ENCODE measurements at places on chromosomes 1 and 21. TPM values are rescaled to one million over a fixed set of nuclear protein-coding genes. Genes with fewer than 3 reads are reported as not detected.
A peak's percentile ranks its signal among the peaks of the same experiment; 100 is the strongest.

DNA sequence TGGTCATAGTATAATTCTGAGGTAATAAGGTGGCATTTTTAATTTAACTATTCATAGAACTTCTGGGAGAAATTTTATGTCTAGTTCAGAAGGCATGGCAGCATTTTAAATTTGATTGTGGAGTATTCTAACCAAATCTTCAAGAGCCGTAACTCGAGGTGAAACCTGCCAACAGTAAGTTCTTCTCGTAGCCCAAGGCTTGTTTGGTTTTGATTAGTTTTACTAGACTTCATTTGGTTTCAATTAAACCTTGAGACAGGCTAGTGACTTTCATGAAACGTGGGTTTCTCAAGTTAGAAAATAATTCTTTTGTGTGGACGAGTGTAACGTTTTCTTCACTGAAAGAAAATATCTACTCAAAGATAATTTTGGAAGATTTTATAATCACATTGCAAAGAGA lies 395.5 kb downstream of the USP25 start:
- no peak for DNase-seq

- DNase-seq = no peak
These were observed 18.1 kb downstream of the GALNT2 start for GRCh38 chr1:230085178-230085515.

- no peak for DNase-seq
These were observed 90.8 kb upstream of the USP25 start for GRCh38 chr21:15638856-15639549.

DNA sequence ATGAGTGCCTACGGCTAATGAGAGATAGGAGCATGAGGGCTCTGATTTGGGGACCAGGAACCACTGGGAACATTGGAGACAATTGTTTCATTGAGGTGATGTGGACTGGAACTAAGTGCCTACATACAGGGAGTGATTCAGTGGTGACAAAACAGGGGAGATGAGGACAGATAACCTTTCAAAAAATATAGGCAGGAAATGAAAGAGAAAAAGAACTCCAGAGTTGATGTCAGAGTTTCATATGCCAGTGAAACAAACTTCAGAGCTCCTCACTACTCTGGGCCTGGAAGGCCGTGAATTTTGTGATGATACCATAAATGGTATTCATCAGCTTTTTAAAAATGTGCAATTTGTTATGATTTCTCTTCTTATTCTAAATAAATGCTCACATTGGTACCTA lies 39.3 kb downstream of the FASLG start:
- DNase-seq = no peak

DNA sequence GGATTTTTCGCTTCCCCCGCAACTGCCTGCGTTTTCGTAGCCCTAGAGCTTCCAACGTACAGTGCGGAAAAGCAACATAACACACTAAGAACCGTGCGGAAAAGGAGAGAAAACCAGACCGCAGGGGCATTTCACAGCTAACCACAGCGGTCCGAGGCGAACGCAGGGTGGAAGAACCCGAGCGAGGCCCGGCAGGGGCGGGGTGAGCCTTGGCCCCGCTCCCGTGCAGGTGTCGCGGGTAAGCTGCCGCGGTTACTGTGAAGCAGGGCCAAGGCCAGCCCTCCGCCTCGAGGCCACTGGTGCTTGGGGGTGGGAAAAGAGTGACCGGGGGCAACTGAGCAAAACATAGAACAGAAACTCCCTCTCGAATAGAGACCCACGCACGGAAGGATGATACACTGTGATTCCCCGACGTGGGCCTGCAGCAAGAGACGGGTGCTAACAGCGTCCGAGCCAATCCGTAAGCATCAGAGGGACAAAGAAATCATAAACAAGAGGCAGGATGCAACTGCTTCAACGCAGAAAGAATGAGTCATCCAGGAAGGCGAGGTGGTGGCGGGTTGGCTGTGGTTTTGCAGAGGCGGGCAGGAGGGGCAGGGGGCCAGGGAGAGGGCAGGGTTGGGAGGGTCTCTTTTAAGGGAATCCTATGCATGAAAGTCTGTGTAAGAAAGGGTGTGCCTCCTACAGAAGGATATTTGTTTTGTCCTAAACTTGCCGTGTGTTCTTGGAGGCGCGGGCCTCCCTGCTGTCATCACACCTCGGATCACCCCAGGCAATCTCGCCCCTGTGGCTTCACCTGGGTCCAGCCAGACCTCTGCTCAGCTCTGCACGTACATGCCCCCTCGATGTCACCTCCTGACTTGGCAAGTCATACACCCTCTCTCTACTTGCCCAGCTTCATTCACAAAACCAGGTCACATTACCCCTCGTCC lies 7.3 kb downstream of the GNG4 start:
- DNase-seq = no peak

GRCh38 chr1:78156805-78157521 lies 111.2 kb downstream of the GIPC2 start:
- no peak for DNase-seq

DNA sequence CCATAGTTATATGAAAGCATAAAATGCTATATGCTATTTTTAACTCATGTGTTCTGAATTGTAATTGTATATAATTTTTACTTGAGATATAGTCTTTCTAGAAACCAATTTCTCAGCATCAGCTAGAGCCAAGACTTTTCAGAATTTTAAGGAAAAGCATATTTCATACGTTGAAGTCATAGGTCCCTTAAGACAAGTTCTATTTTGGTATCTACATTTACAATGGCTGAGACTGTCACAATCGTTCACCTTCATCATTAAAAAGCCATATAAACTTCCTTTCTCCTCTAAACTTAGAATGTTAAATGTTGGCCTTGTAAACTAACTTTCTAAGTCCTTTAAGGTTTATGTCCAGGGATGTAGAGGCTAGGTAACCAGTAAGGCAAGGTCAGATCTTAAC lies 104.1 kb downstream of the LRRC40 start:
- DNase-seq = no peak

DNA sequence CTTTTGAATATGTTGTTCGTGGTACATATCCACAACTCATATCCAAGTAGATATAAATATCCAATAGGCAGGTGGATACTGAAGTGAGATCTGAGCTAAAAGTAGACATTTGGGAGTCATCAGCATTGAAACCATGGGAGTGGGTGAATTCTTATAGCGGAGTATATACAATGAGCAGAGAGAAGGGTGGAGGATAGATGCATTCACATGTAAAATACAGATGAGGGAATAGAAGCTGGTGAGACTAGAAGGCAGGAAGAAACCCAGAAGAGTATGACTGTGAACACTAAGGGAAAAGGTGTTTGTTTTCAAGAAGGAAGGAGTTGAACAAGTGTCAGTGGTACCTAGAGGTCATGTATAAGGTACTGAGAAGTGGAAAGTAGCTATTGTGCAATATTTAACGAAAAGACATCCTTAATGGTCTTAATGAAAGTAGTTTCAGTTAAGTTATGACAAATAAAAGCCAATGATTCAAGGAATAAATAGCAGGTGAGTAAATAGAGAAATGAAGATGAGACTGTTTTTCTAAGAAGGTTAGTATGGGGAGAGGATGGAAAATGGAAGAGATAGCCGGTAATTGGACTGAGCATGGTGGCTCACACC lies 181.6 kb upstream of the CACYBP start:
- no peak for DNase-seq

DNA sequence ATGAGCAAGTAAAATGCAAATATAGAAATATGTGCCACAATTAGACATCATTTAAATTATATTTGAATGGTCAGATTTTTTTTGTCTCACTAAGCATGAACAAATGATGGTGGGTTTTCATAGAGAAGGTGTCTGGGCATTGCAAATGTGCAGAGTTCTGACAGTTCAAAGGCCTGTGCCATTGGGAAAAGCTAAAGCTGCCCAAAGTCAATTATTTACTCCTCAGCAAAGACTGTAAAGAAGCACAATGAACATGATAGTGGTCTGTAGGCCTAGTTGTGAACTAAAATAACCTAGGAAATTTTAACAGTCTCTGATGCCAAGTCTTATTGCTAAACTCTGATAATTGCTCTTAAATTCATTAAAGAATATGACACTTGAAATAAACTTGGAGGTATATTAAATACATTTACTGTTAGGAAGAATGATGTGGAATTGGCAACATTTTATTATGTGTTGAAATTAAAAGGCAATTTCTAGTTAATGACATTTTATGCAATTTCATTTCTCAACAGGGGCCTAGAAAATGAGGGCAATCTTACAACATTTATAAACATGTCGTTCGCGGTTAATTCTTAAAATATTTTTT lies 874.3 kb upstream of the ADAMTS5 start:
- no peak for DNase-seq

DNA sequence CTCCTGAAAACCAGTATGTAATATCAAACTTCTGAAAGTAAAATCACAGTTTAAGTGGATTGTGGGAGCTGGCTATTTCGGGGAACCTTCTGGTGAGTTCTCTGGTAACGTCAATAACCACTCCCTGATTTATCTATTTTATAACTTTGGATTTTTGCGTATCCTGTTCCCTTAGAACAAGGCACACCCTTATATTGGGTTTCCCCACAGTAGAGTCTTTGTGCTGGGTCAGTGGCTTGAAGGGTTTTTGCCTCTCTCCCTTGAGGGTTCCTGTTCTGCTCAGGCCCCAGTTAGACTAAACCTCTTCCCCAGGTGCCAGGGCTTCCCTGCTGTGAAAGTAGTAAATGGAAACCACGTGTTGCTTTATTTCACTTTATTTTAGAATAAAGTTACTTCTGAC lies 21.3 kb downstream of the CCN1 start:
- DNase-seq = no peak

DNA sequence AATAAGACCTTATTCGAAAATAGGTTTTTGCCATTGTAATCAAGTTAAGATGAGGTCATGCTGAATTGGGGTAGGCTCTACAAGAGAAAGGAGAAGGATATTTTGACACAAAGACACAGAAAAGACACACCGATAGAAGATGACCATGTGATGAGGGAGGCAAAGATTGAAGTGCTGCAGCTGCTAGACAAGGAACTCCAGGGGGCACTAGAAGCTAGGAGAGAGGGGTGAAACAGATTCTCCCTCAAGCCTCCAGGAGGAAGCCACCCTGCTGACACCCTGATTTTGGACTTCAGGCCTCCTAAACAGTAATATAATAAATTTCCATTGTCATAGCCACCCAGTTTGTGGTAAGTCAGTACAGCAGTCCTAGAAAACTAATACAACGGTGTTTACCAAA lies 506.8 kb upstream of the CAMK1G start:
- DNase-seq = no peak

DNA sequence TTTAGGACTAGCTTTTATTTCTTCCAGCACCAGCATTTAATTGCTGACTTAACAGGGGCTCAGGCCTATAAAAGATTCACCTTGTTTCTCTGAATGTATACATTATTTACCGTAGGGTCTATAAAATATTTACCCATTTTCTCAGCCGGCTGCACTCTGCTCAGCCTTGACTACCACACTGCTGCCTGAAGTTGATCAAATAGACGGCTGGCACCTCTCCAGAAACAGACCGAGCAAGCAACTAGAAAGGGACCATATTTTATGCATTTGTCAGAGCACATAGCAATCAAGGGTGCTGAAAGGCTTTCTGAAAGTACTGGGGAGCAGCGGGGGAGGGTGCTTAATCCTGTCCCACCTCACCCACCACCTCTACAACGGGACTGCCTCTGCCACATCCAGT lies 64.7 kb upstream of the FGGY start:
- no peak for DNase-seq

DNA sequence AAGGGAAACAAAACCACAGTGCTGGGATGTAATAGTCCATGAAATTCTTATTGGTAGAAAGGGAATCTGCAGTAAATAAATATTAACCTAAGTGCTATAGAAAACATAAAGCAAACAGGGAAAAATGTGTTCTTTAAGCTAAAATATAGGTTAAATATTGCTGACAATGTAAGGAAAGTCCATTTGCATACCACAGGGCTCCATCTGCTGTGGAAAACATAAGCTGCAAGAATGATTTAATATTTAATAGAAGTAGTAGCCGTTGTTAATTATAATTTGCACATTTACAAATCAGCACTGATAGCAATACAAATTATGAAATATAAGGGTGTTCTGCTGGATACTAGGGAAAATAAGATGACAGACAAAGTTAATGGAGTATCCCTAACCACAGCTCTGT lies 444.9 kb upstream of the PKN2 start:
- no peak for DNase-seq

DNA sequence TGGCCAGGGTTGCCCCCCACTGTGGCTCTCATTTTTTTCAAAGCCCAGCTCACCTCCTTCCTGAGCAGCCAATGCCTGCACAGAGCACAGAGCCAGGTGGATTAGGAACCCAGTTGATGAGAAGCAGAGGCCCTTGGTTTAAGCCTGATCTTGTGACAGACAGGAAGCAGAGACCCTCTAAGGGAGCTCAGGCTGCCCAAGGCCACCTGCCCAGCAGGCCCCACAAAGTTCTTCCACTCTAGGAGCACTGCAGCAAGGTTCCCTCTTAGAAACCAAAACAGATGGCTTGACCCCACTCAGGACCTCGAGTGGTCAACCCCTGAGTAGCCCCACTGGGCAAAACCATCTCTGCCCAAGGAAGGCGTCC lies 25.5 kb upstream of the PRSS38 start:
- no peak for DNase-seq

GRCh38 chr1:23438545-23438944 lies 14.0 kb upstream of the TCEA3 start:
- DNase-seq = no peak

DNA sequence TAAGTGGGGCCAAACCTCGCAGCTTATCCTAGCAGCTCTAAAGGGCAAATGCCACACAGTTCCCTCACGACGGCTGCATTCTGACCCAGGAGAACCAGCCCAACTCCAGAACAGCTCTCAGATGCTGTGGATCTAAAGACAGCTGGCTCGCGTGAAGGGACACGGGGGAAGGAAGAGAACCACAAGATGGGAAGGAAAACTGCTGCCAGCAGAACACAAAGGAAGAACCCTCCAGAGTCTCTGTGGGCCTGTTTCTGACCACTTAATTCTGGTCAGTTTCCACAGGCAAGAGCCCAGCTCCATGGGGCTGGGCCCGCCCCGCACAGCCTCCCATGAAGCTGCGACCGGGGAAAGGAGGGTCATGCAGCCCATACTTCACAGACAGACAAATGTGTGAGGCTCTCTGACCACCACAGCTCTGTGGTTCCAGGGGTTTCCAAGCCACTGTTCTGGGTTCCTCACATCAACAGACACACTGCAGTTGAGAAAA lies 61.1 kb downstream of the SLC45A1 start:
- no peak for DNase-seq

- peak; percentile 75 for DNase-seq
These were observed 6.6 kb downstream of the IFFO2 start for GRCh38 chr1:18949686-18950400.

- no peak for DNase-seq
These were observed 14.9 kb upstream of the CD101 start for GRCh38 chr1:116986421-116987255.

- DNase-seq = no peak
These were observed 15.9 kb upstream of the SRSF4 start for GRCh38 chr1:29197590-29197924.

- no peak for DNase-seq
These were observed 4.3 kb upstream of the MIIP start for GRCh38 chr1:12015001-12015491.

GRCh38 chr1:51288578-51288977 lies 41.8 kb downstream of the TTC39A start:
- no peak for DNase-seq

- DNase-seq = no peak
These were observed 14.7 kb downstream of the NIBAN1 start for GRCh38 chr1:184959626-184960025.

The GRIK1 gene
- total RNA-seq = 15.3 TPM

The LCE1B gene
- total RNA-seq = not detected

The KIAA1614 gene
- total RNA-seq = 20.9 TPM

The BACE2 gene
- 14.4 TPM for total RNA-seq

The WDR64 gene
- 0.33 TPM for total RNA-seq

The ZBTB17 gene
- 49.2 TPM for total RNA-seq

The COPA gene
- total RNA-seq = 196 TPM

The OR2L13 gene
- 1.5 TPM for total RNA-seq

The MIXL1 gene
- not detected for total RNA-seq

The EPHX1 gene
- total RNA-seq = 87.8 TPM

The HAO2 gene
- not detected for total RNA-seq

The NCF2 gene
- total RNA-seq = 1.5 TPM

The PM20D1 gene
- 0.55 TPM for total RNA-seq
